MV-4-11 (cell line): ENCODE measurements at places on chromosomes 11 and 22.

- DNase-seq = peak; percentile 78
Measured at GRCh38 chr11:66856496-66857233, at the start of gene LRFN4. TSS of gene LRFN4 (plus strand) at chr11:66857064. CDS start at chr11:66857745, 681 bp downstream.

DNA sequence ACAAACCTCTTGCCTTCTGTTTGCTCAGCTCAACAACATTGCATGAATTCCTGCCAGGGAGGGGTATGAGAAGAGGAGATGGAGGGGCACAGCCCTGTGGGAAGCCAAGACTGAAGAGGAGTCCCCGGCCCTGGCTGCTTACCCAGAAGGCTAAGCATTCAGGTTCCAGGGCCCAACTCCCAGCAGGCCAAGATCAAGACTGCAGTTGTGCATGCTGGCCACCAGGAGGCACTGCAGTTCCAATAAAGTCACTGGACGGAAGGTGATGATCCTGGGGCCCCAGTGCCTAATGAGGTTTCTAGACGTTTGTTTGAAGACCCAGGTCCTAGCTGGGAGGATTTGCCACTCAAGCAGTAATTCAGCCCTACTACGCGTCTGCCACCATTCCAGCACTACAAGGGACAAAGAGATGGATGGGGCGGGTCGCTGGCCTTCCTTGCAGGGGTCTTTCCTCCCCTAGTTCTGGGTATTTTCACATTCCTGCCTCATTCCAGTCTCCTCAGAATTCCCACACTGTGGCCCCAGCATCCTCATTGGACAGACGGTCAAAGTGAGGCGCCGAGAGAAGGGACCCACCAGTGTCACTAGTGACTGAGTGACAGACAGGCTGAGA lies 23.6 kb downstream of the ALX4 start:
- DNase-seq = peak; percentile 51

- no peak for DNase-seq
Measured at GRCh38 chr11:61416941-61417340, 12.8 kb downstream of the CPSF7 start.

- no peak for DNase-seq
Measured at GRCh38 chr11:106415510-106415909, 338.0 kb downstream of the AASDHPPT start.

DNA sequence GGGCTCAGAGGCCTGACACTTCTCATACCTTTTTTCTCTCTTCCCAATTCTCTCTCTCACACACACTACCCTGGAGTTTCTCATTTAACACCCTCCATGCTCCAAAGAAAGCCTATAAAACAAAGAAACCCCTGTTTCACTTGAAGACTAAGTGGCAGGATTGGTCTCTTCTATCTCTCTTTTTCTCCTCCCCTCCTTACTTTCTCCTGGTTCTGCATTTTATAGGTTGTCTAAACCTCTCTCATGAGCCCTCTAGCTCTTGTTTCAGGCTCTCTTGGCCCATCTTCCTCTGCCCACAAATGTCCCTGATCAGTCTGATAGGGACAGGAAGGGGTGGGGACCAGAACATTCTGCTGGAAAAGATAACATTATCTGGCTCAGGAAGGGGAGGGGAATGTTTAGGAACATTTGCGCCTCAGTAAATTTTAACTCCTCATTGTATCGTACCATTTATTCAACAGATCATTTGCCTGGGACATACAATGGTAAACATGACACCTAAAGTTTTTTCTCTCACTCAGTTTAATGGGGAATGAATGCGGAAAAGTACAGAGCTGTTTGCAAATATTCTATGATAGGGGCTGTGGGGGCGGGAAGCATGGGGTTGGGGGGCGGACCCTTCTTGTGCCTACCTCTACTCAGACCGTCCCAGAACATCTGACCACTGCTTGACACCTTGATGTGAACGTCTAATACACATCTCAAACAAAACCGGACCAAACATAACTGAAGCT lies 10.8 kb downstream of the CRYBA4 start:
- DNase-seq = no peak

- DNase-seq = no peak
Measured at GRCh38 chr11:73660497-73661034, 14.2 kb downstream of the PLEKHB1 start.

DNA sequence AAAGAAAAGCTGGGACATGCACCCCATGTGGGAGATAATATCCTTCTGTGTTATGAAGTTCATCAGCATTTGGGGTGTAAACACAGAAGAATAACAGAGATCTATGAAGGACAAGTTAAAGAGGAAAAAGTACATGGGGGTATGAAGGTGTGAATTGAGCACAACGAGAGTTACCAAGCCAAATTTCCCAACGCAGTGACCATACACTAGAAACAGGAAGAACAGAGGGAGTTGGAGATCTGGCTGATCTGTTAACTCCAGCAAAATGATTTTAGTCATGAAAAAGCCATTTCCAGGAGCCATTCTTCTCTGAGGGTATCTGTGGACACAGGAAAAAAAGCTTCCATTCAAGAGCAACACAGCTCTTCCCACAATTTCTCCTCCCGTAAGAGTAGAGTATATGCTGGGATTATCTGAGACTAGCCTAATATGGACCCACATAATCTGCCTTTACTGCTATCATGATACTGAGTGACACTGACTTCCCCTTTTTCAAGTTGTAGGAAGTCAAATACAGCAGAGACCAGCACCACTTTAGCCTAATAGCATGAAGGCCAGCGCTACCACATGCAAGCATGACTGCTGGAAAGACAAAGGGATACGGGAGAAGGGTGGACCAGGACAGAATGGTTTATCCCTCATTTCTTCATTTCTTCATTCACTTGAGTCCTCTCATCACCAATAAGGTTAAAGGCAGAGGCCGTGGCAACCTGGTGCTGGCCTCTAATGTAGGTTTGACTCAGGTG lies 19.6 kb upstream of the OR8D2 start:
- DNase-seq = peak; percentile 66

- DNase-seq = no peak
Measured at GRCh38 chr11:34351687-34352469, 5.9 kb downstream of the ABTB2 start.

- DNase-seq = no peak
Measured at GRCh38 chr11:108873310-108873709, 208.4 kb downstream of the DDX10 start.

GRCh38 chr22:25362215-25362882 lies 142.9 kb downstream of the CRYBB2 start:
- DNase-seq = peak; percentile 23

- no peak for DNase-seq
Measured at GRCh38 chr11:86386746-86387145, 12.1 kb downstream of the CCDC81 start.
